Heart left ventricle (tissue), 16 donors: ENCODE measurements at places on chromosomes 4 and X. TPM values are rescaled to one million over a fixed set of nuclear protein-coding genes. Genes with fewer than 3 reads are reported as not detected.

CAPN6 gene
- 0.21 TPM for total RNA-seq

ZFYVE28 gene
- total RNA-seq = 5.8 TPM

TCEAL6 gene
- total RNA-seq = not detected

CYTL1 gene
- 0.78 TPM for total RNA-seq

SSR4 gene
- 135 TPM for total RNA-seq

PAGE5 gene
- total RNA-seq = not detected
